ENCODE measurements at places on chromosomes 12 and 14. TPM values are rescaled to one million over a fixed set of nuclear protein-coding genes. Genes with fewer than 3 reads are reported as not detected.

The UNC79 gene
- total RNA-seq: 0.29 TPM

DNA sequence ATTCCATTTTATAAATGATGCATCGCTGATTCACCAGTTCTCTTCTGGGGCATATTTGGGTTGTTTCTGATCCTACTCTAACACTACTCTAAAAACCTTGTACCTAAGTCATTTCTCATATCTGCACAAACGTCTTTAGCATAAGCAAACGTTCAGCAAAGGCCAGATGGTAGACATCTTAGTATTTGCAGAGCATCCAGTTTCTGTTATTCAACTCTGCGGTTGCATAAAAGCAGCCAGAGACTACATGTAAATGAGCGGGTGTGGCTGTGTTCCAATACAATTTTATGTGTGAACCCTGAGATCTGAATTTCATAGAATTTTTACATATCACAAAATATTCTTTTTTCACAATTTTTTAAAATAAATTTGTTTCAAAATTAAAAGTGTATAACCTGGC is 22.8 kb upstream of the MMP17 start:
- no peak overlapping the region for H3K27ac ChIP-seq
- no peaks in the 10 kb centered on the region for H3K4me1 ChIP-seq
- no peaks in the 10 kb centered on the region for H3K27me3 ChIP-seq

The RBMS2 gene
- total RNA-seq: 22.9 TPM

The CLECL1 gene
- total RNA-seq: not detected

The EXOC3L4 gene
- 0.66 TPM for total RNA-seq

DNA sequence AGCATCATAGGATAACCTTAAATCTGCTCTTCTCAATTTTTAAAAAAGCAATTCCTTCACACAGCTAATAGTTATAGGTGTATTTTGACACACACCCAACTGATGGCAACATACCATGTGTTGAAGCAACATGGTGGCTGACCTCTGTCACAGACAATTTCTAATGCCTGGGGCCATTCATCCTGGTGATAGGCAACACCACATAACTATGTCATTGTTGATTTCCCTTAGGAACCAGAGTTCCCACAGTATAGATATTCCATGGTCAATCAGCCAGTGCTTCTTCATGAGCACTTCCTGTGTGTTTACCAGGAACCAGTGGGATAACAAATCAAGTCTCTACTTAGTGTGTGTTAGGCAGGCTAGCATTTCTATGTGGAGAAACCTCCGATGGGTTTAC is 88.3 kb downstream of the FIGNL2 start:
- H3K4me1 ChIP-seq: no peaks in the 10 kb centered on the region
- H3K27ac ChIP-seq: no peak overlapping the region
- no peak overlapping the region for H3K4me3 ChIP-seq

The A2ML1 gene
- total RNA-seq: not detected

The SMCO2 gene
- total RNA-seq: not detected

DNA sequence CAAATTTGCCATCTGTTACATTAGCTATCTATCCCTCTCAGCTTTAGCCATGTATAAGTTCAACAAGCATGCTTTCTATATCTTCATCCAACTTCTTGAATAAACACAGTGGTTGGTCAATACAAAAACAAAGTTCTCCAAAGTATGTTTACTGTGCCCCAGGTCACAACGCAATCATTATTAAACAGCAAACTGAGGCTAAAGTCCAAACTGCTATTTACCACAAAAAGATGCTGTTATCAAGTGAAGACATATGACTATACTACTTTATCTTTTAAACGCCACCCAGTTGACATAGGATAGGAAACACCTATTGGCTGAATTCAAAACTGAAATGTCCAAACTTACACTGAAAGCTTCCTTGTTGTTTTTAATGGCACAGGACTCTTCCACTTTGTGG is 11.7 kb downstream of the ZCCHC8 start:
- H3K4me1 ChIP-seq: no peaks in the 10 kb centered on the region
- no peak overlapping the region for H3K4me3 ChIP-seq
- no peaks in the 10 kb centered on the region for H3K27me3 ChIP-seq
- DNase-seq: no peak
- H3K27ac ChIP-seq: no peak overlapping the region

- no peaks in the 10 kb centered on the region for H3K36me3 ChIP-seq
- no peak overlapping the region for H3K4me3 ChIP-seq
- H3K27ac ChIP-seq: no peak overlapping the region
- no peaks in the 10 kb centered on the region for H3K27me3 ChIP-seq
Observed at GRCh38 chr12:48807981-48808380, 10.3 kb upstream of the CACNB3 start.

The FGF23 gene
- total RNA-seq: not detected

GRCh38 chr12:56158926-56159461 is 835 bp downstream of the MYL6 start:
- peak overlapping the region; percentile 100 for H3K27ac ChIP-seq
- peaks cover 25% of the 10 kb centered on the region for H3K4me1 ChIP-seq
- peak overlapping the region; percentile 89 for H3K4me3 ChIP-seq
- H3K36me3 ChIP-seq: no peaks in the 10 kb centered on the region

- no peaks in the 10 kb centered on the region for H3K4me1 ChIP-seq
- no peak for DNase-seq
- H3K27me3 ChIP-seq: no peaks in the 10 kb centered on the region
- H3K36me3 ChIP-seq: no peaks in the 10 kb centered on the region
- H3K27ac ChIP-seq: no peak overlapping the region
Observed at GRCh38 chr12:63079791-63080502, 71.1 kb downstream of the AVPR1A start.

GRCh38 chr14:63212776-63213500 is 8.7 kb downstream of the RHOJ start:
- no peak for DNase-seq
- H3K4me1 ChIP-seq: no peaks in the 10 kb centered on the region
- H3K4me3 ChIP-seq: no peak overlapping the region
